Umbilical cord (tissue), 2 donors: ENCODE measurements at places on chromosomes 2 and 18. TPM values are rescaled to one million over a fixed set of nuclear protein-coding genes. Genes with fewer than 3 reads are reported as not detected.

- DNase-seq = no peak
These were observed 4.4 kb upstream of the KLHL29 start for GRCh38 chr2:23380562-23381065.

DNA sequence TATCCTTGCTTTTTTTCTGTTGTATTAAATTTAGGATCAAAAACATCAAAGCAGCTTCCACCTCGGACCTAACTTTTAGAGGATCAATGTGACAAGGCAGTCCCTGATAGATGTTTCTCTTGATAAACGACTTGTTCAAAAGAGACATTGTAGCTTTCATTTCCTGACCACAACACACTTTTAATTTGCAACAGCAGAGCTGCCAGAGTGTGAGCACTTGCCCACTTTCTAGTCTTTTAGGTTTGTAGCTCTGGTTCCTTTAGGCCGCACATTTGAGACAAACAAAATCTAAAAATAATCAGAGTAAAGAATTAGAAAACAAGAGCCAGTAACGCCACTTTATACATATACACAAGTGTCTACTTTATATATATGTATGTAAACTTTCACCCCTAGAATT lies 3.1 kb downstream of the FIGN start:
- no peak for DNase-seq

DNA sequence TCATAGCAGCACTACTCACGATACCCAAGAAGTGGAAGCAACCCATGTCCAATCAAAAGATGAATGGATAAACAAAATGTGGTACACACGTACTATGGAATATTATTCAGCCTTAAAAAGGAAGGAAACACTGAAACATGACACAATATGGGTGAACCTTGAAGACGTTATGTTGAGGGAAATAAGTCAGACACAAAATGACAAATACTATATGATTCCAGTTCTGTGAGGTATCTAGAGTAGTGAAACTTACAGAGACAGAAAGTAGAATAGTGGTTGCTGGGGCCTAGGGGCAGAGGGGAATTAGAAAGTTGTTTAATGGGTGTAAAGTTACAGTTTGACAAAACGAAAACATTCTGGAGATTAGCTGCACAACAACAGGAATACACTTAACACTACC lies 24.7 kb downstream of the TLK1 start:
- DNase-seq = no peak

- peak; percentile 53 for DNase-seq
These were observed 23.1 kb downstream of the PRPF40A start for GRCh38 chr2:152694161-152694661.

GRCh38 chr2:132415915-132416722 lies 486 bp upstream of the GPR39 start:
- peak; percentile 83 for DNase-seq

DNA sequence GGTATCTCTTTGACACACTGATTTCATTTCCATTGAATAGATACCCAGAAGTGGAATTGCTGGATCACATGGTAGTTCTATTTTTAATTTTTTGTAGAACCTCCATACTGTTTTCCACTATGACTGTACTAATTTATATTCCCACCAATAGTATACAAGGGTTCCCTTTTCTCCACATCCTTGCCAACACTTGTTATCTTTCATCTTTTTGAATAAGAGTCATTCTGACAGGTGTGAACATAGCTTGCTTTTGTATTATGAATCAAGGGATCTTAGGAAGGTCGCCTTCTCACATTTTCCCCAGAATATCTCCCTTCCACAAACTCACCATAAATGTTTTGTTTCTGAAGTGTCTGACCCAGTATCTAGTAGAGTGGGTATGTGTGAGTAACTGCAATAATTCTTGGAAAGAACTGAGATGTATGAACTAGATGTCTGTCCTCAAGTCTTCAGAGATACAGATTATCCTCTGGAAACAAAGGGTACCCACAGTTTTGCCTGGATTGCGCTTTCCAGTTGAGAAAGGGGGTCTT lies 17.1 kb upstream of the SP3 start:
- DNase-seq = no peak

GPR75 gene
- 0.72 TPM for total RNA-seq

MGAT4A gene
- total RNA-seq = 16.4 TPM
